Hypothalamus (tissue), 51 donors: ENCODE measurements at places on chromosomes 4 and X.

- no peak for DNase-seq
Measured at GRCh38 chr4:86380181-86380724, 20.4 kb upstream of the MAPK10 start.

DNA sequence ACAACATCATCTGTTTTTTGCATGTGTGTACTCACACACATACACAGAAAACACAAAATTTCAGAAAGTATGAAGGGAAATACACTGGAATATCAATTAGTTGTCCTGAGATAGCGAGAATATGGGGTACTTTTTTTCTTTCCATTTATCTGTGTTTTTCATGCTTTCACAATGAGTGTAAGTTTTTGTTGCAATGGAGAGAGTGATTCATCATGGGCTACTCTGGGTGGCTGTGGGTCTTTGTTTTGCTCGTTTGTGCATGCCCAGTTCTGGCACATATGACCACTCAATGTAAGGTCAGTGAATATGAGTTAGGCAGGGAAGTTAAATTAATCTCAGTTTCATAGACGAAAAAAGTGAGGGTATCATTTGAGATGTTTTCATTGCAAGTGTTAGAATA, 26.9 kb downstream of the XK start:
- no peak for DNase-seq

GRCh38 chr4:181793096-181793495, 450.1 kb upstream of the TENM3 start:
- DNase-seq = no peak

DNA sequence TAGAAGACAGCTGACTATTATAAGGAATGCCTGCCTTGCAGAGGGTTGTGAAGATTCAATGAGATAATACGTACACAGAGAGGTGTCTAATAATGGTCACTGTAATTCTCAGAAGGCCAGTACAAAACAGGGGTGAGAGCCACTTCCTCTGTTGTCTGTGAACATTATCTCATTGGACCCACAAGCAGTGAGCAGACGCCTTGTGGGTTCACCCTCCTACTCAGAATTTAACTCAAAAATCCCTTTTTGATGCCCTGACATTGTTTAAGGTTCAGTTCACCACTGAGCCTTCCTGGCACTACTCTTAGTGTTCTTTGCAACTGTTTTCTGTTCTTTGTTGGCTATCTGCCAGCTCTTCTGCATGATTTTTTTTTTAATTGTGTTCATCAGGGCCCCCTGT, 467.4 kb downstream of the BCOR start:
- no peak for DNase-seq

- no peak for DNase-seq
Measured at GRCh38 chrX:46860557-46860956, 23.7 kb downstream of the RP2 start.

GRCh38 chr4:85725721-85726170, 250.8 kb downstream of the ARHGAP24 start:
- DNase-seq = no peak
